Lung (tissue), 17 donors: ENCODE measurements at places on chromosomes 1 and 21. TPM values are rescaled to one million over a fixed set of nuclear protein-coding genes. Genes with fewer than 3 reads are reported as not detected.

- no peak overlapping the region for H3K27ac ChIP-seq
- H3K27me3 ChIP-seq, result no peaks in the 10 kb centered on the region
- no peak overlapping the region for H3K4me3 ChIP-seq
- DNase-seq, result no peak
- H3K4me1 ChIP-seq, result no peaks in the 10 kb centered on the region
Observed at GRCh38 chr1:29753771-29754572, 517.6 kb downstream of the PTPRU start.

GRCh38 chr1:169833179-169833901, 38.6 kb upstream of the METTL18 start:
- no peaks in the 10 kb centered on the region for H3K27me3 ChIP-seq
- peaks cover 10% of the 10 kb centered on the region for H3K36me3 ChIP-seq
- H3K4me1 ChIP-seq, result no peaks in the 10 kb centered on the region
- H3K27ac ChIP-seq, result no peak overlapping the region
- DNase-seq, result peak; percentile 28
- H3K4me3 ChIP-seq, result no peak overlapping the region

- H3K27me3 ChIP-seq, result no peaks in the 10 kb centered on the region
- no peaks in the 10 kb centered on the region for H3K4me1 ChIP-seq
- no peak overlapping the region for H3K4me3 ChIP-seq
- H3K36me3 ChIP-seq, result no peaks in the 10 kb centered on the region
- no peak overlapping the region for H3K27ac ChIP-seq
Observed at GRCh38 chr1:186297439-186298045, 77.5 kb downstream of the TPR start.

DNA sequence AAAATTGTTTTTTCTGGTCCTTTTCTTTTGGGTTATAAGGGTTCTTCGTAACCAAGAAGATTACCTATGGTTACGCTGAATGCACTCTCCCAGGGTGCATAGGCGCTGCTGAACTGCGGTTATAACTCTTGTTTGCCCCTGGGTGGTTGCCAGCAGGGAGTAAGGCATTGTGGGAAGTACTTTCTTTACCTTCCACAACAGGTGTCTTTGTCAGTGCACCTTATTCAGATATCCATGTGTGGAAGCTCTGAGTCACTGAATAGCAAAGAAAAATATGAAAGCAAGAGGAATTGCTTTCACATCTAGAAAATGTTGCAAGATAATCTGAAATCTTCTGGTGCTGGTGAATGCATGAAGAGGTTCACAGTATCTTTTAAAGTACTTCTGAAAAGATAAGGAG, 124.4 kb upstream of the CACYBP start:
- peaks cover 3% of the 10 kb centered on the region for H3K36me3 ChIP-seq
- H3K27me3 ChIP-seq, result no peaks in the 10 kb centered on the region

DNA sequence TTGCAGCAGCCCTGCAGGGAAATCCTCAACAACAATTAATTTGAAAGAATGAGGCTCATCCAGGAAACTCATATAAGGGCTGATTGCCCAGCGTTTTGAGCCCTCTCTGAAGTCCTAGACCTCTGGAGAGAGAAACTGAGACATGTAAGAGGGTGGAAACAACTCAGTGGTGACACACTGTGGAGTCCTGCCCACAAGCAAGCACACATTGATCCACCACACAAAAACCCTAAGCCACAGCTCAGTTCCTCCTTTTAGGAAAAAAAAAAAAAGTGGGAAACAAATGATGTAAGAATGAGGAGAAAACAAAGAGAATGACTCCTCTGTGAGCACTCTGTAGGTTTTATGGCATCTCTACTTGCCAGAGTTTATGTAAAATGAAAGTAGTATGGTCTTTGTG, 22.9 kb upstream of the PLA2G5 start:
- H3K27ac ChIP-seq, result no peak overlapping the region
- no peaks in the 10 kb centered on the region for H3K27me3 ChIP-seq
- DNase-seq, result no peak
- H3K4me1 ChIP-seq, result no peaks in the 10 kb centered on the region
- no peaks in the 10 kb centered on the region for H3K36me3 ChIP-seq
- no peak overlapping the region for H3K4me3 ChIP-seq

DNA sequence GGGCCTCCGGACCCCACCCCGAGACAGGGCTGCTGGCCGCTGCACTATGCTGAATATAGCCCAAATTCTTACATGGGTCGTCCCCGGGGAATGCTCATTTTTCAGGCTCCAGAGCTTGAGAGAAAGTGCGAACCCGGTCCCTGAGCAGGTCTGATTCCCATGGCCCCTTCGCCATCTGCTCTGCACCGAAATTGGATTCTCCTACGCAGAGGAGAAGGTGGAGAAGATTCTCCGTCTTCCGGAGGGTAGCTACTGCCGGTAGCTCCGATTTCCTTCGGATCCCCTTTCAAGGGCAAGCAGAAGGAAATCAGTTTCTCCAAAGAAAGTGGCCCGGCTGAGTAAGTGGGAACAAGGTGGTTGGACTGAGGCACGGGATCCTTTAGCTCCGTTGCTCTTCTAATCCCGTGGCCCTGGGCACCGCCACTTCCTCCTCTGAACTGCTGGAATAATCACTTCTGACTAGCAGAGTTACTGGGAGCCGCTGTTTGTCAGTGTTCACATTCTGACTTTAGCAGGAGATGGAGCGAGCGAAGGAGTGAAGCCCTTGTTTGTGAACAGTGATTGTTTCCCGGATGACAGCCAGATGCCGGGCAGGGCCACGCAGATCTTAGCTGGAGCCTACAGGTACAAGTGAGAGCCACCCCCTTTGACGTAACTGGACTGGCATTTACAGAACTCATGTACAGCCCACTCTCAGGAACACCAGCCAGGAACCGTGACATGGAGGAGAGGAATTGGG, 1.1 kb upstream of the ZNF496 start:
- no peaks in the 10 kb centered on the region for H3K27me3 ChIP-seq
- peaks cover 19% of the 10 kb centered on the region for H3K36me3 ChIP-seq
- no peak for DNase-seq
- H3K4me3 ChIP-seq, result peak overlapping the region; percentile 74

DNA sequence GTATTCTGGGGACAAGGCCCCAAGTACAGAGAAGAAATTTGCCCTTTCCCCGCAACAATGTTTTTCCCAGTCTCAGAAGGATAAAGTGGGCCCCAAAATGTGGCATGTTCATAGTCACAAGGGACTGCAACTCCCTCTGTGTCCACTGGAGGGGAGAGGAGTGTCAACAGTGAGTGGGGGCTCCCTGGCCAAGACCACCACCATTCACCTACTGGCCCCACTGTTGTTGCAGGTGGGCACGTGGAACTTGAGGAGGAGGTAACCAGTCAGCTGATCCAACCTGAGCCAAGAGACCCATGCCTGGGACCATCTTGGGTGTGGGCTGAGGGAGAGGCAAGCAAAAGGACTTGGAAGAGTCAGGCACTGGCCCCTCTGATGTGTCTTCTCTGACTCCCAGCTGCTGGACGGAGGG, 777 bp downstream of the NUDT17 start:
- no peaks in the 10 kb centered on the region for H3K4me1 ChIP-seq
- no peak overlapping the region for H3K4me3 ChIP-seq
- H3K27me3 ChIP-seq, result no peaks in the 10 kb centered on the region
- peak; percentile 58 for DNase-seq

Gene HSF2BP
- 0.46 TPM for polyA plus RNA-seq

Gene OVAAL
- polyA plus RNA-seq, result not detected

Gene FCMR
- 13.3 TPM for polyA plus RNA-seq
